Kidney tubule cell (primary cell): ENCODE measurements at places on chromosomes 7 and 10.

GRCh38 chr10:29735628-29736365, 101.0 kb upstream of the SVIL start:
- peak; percentile 94 for DNase-seq

GRCh38 chr10:65571011-65571570, 1354.7 kb upstream of the LRRTM3 start:
- DNase-seq, result peak; percentile 33

DNA sequence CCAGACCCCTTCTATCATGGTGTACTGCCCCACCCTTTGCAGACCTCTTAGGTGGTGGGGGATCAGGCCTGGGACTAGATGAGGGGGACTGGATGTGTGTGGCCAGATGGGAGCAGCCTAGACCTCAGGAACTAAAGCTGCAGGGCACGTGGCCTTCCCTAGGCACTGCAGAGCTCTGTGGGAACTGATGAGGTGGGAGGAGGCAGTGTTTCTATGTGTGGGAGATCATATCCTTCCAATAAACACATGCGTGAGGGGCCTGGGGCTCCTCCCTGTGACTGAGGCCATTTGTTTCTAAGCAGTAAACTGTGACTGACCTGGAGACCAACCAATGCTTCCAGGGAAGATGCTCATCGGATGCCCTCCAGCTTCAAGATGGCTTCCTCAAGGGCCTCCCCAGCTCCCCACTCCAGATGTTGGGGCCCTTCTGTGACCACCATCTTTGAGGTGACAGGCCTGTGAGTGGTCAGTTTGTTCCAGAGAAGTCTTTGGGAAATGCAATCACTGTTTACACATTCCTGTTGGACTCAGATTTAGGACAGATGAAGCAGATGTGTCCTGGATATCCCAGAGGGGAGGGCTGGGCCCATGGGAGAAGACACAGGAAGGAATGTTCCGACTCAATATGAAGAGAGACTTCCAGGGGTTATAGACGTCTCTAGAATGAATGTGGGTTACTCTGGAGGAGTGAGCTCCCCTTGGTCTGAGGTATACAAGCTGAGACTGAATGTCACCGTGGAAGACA, 23.6 kb upstream of the ZCCHC24 start:
- no peak for DNase-seq

GRCh38 chr7:5553298-5553877, 129.8 kb upstream of the TNRC18 start:
- peak; percentile 52 for DNase-seq

DNA sequence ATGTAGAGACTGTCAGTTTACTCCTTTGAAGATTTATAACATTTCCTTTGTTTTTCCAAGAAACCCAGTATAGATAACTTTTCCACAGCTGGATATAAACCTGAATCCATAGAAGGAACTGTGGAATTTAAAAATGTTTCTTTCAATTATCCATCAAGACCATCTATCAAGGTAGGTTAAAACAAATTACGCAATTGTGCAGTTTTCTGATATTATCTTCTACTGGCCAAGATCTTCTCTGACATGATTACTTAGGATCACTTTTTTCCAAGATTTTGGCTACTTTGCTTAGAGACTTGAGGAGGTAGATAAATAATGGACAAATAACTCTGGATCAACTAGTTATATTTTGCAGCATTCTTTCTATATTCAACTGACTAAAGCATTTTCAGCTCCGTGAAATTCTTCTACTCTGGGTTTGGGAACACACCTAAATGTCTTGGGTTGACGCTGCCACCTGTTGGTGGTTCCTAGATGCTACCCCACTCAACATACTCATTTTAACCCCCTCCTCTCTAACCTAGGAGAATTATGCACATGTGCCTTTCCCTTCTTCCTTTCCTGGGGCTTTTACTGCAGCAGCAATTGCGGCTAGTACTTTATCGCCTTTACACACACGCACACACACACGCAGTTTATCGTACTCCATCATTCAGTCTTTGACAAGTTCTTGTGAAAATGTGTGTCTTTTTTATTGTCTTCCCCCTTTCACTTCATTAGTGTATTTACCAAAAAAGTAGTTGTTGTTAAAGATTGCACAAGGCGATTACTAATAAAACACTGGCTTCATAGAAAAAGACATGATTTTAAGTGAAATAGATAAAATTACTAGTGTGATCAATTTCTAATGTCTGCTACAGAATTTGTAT, 32.7 kb downstream of the ABCB5 start:
- DNase-seq, result peak; percentile 56

GRCh38 chr7:99027241-99027640, 116.7 kb downstream of the SMURF1 start:
- no peak for DNase-seq

GRCh38 chr7:66747881-66748511, 7.5 kb downstream of the RABGEF1 start:
- DNase-seq, result no peak
